Stimulated activated CD8-positive, alpha-beta memory T cell treated with anti-CD3 and anti-CD28 coated beads, Interleukin-15, amount 100 ng/mL, for 4 hours (primary cell): ENCODE measurements at places on chromosomes 6 and 20.

- no peak for DNase-seq
These were observed 7.4 kb downstream of the SIRT5 start for GRCh38 chr6:13581700-13582229.

- DNase-seq, result no peak
These were observed at the start of gene KCNB1 for GRCh38 chr20:49482621-49483017. Gene KCNB1 (minus strand): TSS chr20:49482668. CDS start chr20:49482480, 188 bp downstream.

DNA sequence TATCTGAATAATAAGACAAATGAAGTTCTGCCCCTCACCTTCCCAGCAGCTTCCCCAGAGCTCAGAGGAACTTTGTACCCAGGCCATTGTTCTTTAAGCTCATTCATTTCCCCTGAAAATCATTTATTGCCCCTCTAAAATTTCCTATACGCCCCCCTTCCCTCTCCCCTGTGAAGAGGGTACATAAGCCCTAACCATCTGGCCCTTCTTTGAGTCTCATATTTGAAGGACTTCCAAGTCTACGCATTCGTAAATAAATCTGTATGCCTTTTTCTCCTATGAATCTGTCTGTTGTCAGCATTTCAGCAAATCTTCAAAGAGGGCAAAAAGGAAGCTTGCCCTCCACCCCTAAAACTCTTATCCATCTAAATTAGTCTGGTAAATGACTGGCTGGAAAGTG lies 73.1 kb upstream of the DST start:
- DNase-seq, result no peak

- peak; percentile 39 for DNase-seq
These were observed 66.4 kb downstream of the LY86 start for GRCh38 chr6:6654599-6655575.

DNA sequence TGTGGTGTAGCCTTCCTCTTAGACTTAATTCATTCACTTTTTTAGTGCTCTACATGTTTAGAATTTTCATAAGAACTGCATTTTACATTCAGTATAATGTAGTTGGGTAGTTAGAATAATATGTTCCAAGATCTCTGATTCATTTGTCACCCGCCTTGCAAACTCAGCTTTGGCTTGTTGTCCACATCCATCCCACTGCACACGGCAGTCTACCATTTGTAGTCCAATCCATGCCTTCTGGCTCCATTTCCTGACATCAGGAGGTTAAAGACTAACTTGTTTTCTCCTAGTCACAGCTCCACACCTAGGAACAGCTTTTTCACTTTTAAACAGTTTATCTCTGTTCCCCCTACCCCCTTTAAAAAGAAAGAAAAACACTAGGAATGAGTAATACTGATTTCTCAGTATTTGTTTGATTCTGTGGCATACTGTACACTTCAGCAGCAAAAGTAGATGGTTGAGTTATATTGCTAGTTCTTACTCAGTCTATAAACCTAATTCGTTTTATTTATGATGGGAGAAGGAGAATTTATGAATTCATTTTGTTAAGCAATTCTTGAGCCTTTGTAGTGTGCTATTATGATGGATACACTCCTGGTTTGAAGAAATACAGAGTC lies 180.9 kb downstream of the ARID1B start:
- DNase-seq, result no peak

- no peak for DNase-seq
These were observed 166.4 kb upstream of the ZNF217 start for GRCh38 chr20:53760025-53760441.

DNA sequence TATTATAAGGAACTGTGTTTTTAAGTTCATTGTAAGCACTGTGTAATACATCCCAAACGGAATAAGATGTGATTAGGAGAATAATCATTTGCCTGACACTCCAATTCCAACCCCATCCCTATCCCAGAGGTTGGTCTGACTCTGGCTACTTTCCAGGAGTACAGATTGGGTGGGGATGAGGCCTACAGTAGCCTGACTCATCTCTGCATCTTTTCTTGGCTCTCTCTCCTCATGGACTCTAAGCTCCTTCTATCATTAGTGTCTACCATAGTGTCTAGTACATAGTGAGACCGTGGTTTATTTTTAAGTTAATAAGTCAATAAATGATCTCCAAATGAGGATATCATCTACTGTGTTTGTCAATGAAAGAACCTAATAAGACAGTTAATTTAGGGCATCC lies 92.2 kb upstream of the CNKSR3 start:
- DNase-seq, result no peak

GRCh38 chr20:56783826-56784225 lies 154.7 kb downstream of the TFAP2C start:
- no peak for DNase-seq

GRCh38 chr6:15213838-15214400 lies 31.9 kb upstream of the JARID2 start:
- no peak for DNase-seq

DNA sequence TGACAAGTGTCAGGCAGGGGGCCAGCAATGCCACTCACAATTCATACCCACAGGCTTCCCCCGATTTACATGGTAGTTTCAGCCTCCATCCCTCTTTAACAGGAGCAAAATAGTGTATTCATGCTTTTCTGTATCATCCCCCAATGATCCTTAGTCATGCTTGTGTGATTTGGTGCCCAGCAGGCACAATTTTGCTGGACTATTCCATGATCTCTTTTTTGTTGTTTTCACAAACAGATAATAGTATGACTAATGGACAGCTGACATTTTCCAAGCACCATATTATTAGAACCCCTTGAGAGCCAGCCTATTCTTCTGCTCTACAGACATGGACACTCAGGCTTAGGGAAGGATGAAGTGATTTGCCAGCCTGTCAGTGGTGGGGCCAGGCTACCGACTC lies 128.2 kb upstream of the RIPOR2 start:
- no peak for DNase-seq

DNA sequence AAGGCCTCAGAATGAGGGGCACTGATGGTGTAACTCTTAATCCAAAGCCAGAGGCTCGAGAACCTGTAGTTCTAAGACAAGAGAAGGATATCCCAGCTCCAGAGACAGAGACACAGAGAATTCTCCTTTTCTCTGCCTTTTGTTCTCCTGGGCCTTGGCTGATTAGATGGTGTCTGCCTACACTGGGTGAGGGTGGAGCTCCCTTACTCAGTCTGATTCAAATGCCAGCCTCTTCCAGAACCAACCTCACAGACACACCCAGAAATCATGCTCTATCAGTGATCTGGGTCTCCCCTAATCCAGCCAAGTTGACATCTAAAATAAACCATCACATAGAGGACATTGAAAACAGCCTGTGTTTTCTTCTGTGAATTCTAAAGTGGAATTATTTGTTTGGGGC lies 68.0 kb upstream of the SMIM28 start:
- no peak for DNase-seq

DNA sequence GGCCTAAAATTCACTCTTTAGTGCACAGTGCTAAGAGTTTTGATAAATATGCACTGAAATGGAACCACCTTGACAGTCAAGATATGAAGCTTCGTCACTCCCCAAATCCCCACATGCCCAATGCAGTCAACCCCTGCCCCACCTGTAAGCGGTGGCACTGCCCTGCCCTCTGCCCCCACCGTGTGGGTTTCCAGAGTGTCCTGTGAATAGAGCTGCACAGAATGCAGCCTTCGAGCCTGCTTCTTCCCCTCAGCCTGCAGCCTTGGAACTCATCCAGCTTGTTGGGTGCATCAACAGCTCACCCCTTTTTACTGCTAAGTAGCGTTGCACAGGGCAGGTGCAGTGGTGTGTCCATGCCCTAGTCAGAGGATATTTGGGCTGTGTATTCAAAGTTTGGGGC lies 216.3 kb downstream of the SYNDIG1 start:
- DNase-seq, result no peak

GRCh38 chr6:142744836-142745235 lies 200.1 kb downstream of the HIVEP2 start:
- DNase-seq, result no peak

DNA sequence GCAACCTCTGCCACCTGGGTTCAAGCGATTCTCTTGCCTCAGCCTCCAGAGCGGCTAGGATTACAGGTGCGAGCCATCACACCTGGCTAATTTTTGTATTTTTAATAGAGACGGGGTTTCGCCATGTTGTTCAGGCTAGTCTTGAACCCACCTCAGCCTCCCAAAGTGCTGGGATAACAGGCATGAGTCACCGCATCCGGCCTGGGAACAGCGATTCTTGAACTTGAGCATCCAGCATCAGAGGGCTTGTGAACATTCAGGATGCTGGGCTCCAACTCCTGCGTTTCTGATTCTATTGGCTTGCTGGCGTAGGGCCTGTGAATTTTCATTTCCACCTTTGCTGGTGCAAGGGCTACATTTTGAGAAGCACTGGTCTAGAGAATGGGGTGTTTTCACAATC lies 24.5 kb upstream of the PIM1 start:
- no peak for DNase-seq

- DNase-seq, result no peak
These were observed 186.5 kb downstream of the MAFB start for GRCh38 chr20:40502576-40502975.

DNA sequence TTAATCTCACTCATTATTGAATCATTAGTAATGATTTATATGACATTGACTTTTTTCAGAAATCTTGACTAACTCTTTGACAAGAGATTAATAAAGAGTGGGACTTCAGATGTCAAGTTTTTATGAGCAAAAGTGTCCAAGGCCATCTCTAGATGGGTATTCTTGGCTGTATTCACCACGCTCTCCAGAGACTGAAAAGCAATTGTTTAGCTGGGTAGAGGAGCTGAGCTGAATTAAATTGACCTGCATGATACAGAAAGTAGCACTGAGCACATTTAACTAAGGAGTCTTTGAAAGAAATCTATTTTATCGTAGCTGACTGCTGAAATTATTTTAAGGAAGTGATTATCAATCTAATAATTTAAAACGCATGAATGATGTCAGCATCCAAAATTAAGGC lies 89.4 kb downstream of the LINC00237 start:
- DNase-seq, result no peak

- no peak for DNase-seq
These were observed 22.1 kb upstream of the RALGAPA2 start for GRCh38 chr20:20734475-20734948.

GRCh38 chr20:60990643-60991042 lies 261.4 kb upstream of the CDH4 start:
- DNase-seq, result no peak

DNA sequence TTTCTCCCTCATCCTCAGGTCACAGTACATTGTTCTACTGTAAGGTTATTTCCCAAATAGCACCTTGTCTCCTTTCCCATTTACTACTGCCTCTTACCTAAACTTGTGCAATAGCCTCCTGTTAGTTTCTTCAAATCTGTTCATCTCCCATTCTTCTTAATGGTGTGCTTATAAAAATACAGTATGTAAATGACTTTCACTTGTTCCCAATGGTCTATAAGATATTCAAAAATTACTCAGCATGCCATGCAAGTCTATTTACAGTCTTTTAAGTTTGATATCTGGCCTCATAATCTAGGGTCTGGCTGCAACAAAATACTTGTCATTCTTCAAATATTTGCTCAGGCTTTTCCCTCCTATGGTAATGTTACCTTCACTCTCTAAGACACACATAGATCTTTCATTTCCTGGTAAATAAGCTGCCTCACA lies 31.5 kb upstream of the RHAG start:
- no peak for DNase-seq
